ENCODE measurements at places on chromosomes 3 and 15. TPM values are rescaled to one million over a fixed set of nuclear protein-coding genes. Genes with fewer than 3 reads are reported as not detected.

THRB gene
- 19.4 TPM for total RNA-seq

DNA sequence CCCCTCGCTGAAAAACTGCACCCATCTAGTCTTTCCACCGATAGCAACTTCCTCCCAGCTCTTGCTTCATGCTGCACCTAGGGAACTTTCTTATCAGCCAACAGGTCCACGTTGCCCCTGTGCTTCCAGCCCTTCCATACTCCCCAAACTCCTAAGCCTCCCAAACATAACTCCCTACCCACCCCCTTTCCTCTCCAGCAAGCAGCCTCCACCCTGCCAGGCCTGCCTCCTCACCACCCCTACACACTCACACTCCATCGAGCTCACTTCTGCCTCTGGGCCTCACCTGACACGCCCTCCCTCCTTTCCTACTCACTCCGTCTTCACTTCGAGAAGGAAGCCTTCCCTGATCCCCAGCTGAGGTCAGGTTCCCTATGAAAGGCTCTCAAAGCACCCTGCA is 8.1 kb downstream of the INSYN1 start:
- no peaks in the 10 kb centered on the region for H3K27me3 ChIP-seq
- no peak overlapping the region for H3K4me3 ChIP-seq
- H3K27ac ChIP-seq = no peak overlapping the region
- H3K4me1 ChIP-seq = peaks cover 4% of the 10 kb centered on the region
- DNase-seq = no peak

GRCh38 chr3:88334187-88334868 is 184.6 kb downstream of the C3orf38 start:
- no peaks in the 10 kb centered on the region for H3K36me3 ChIP-seq
- no peak for DNase-seq
- H3K4me3 ChIP-seq = no peak overlapping the region
- H3K27me3 ChIP-seq = no peaks in the 10 kb centered on the region
- no peaks in the 10 kb centered on the region for H3K4me1 ChIP-seq

PLOD2 gene
- 53.1 TPM for total RNA-seq

GMNC gene
- total RNA-seq = not detected

DNA sequence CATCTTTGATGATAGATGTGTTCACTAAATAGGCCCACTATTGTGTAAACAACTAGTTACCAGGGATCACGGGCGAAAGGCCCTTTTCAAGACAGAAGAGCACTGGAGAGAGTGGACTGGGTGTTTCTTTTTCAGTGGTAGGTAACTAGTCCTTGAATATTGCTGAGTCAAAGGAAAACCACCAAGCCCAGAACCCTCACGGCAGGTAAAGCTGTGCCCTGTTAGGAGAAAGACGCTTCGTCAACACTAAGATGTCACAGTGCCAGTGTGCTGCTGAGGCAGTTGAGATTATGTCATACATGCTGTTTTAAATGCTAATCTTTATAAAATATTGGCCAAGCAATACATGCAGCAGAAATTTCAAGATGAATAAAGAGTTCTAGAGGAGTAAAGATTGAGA is 578.6 kb downstream of the PYDC2 start:
- H3K27me3 ChIP-seq = no peaks in the 10 kb centered on the region
- DNase-seq = no peak
- H3K4me1 ChIP-seq = no peaks in the 10 kb centered on the region
- no peak overlapping the region for H3K27ac ChIP-seq
- H3K36me3 ChIP-seq = no peaks in the 10 kb centered on the region

DNA sequence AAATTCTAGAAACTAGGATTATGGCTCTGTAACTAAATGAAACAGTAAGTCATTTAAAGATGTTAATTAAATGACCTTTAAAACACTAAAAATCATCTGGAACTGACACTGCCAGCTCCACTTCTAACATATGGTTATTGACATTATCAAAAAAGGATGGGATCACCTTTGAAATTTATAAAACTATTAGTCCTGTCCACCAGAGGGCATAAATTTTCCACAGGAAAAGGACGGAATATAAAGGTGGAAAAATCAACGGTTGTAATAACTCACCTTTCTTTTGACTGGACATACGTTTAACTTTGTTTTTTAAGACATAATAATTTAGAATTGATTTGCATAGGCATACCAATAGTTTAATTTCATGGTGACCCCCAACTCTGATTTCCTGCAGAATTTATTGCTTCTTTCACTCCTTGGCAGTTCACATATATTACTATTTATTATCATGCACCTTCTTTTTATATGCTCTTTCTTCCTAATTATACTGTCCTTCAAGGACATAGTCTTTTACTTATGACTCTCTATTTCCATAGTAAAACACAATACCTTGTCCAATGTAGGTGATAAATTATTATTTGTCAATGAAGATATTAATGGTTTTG is 345.7 kb downstream of the CADM2 start:
- H3K27me3 ChIP-seq = no peaks in the 10 kb centered on the region
- no peaks in the 10 kb centered on the region for H3K4me1 ChIP-seq
- no peak overlapping the region for H3K4me3 ChIP-seq
- H3K27ac ChIP-seq = no peak overlapping the region
- DNase-seq = peak; percentile 20

- no peaks in the 10 kb centered on the region for H3K27me3 ChIP-seq
- no peaks in the 10 kb centered on the region for H3K36me3 ChIP-seq
- no peak for DNase-seq
- H3K4me3 ChIP-seq = no peak overlapping the region
- H3K27ac ChIP-seq = no peak overlapping the region
- no peaks in the 10 kb centered on the region for H3K4me1 ChIP-seq
These were observed 18.3 kb downstream of the FGF7 start for GRCh38 chr15:49441356-49441755.

- H3K27me3 ChIP-seq = no peaks in the 10 kb centered on the region
- DNase-seq = no peak
- H3K4me3 ChIP-seq = no peak overlapping the region
- no peaks in the 10 kb centered on the region for H3K36me3 ChIP-seq
- H3K27ac ChIP-seq = no peak overlapping the region
- no peaks in the 10 kb centered on the region for H3K4me1 ChIP-seq
These were observed 288.0 kb upstream of the CHRM5 start for GRCh38 chr15:33680336-33680735.

DNA sequence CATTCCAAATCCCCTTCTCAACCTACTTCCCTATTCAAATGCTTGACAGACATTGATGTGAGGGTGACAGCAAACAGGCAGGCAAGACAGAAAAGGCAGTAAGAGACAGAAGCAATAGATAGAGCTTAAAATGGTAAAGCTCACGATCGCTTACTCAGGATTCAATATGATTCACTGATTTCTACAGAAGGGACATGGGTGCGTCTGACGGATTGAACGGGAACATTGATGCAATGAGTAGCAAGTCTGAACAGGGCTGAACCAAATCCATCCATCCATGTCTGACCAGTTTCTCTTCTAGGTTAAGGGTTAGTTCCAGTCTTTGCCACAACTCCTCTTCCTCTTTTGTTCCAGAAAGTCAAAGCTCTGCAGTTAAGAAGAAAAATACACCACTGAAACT is 35.1 kb downstream of the P2RY1 start:
- no peak for DNase-seq
- H3K4me1 ChIP-seq = peaks cover 11% of the 10 kb centered on the region
- H3K36me3 ChIP-seq = no peaks in the 10 kb centered on the region
- no peak overlapping the region for H3K27ac ChIP-seq

DNA sequence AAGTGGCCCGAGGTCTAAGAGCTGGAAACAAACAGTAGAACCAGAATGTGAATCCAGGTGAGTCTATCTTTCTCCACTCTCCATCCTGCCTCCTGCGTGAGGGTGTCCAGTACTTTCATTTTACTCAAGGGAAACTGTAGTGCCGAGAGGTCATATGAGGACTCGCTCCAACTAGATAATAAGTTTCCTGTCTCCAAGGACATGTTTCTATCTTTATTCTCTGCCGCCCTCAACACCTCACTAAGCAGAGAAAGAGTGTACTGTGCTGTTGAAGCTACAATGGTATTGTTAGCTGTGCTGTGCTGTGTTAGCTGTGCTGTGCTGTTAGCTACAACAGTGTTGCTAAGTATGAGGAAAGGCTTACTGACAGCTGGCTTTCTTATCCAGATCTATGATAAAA is 137.9 kb upstream of the COL8A1 start:
- no peaks in the 10 kb centered on the region for H3K4me1 ChIP-seq
- DNase-seq = no peak
- no peaks in the 10 kb centered on the region for H3K27me3 ChIP-seq
- H3K4me3 ChIP-seq = no peak overlapping the region
- H3K36me3 ChIP-seq = no peaks in the 10 kb centered on the region
- no peak overlapping the region for H3K27ac ChIP-seq

- peak overlapping the region; percentile 34 for H3K27ac ChIP-seq
- no peak overlapping the region for H3K4me3 ChIP-seq
- H3K4me1 ChIP-seq = peaks cover 9% of the 10 kb centered on the region
- H3K36me3 ChIP-seq = no peaks in the 10 kb centered on the region
These were observed 71.0 kb downstream of the TP63 start for GRCh38 chr3:189702066-189702646.

DNA sequence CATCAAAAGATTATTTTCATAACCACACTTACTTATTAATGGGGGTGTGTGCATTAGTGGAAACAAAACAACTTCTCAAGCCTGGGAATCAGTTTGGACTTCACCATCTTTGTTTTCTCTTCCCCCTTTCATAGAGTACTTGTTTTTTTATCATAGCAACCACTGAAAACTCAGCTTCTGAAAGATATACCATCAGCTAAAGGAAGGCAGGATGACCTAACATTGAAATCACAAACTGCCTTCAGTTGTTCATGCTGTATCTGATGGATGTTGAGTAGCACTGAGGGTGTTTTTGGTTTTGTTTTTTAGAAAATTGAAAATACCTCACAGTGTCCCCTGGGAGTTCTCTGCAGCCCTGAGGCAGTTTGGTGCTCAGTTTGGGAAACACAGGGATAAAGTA is 46.5 kb downstream of the NEK10 start:
- H3K4me1 ChIP-seq = no peaks in the 10 kb centered on the region
- no peaks in the 10 kb centered on the region for H3K36me3 ChIP-seq
- no peak overlapping the region for H3K4me3 ChIP-seq
- DNase-seq = no peak
- no peak overlapping the region for H3K27ac ChIP-seq
- no peaks in the 10 kb centered on the region for H3K27me3 ChIP-seq

DNA sequence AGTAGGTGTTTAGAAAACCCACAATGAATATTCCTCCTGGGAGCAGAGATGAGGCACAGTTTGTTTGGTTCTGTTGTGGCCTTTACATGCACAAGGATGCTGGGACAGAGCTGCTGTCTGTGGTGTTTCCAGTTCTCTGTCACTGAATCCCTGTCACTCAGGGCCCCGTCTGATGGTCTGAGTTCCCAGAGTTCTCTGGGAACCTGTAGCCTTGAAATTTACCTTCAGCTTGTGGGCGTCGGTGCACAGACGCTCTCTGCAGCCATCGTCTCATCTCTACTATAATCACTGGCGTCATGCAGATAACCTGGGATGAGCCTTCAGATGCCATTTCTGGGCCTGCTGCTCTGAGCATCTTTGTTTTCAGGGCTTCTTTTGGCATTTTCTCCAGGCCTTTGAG is 81.9 kb downstream of the LRRK1 start:
- no peak overlapping the region for H3K27ac ChIP-seq
- H3K4me3 ChIP-seq = no peak overlapping the region
- no peaks in the 10 kb centered on the region for H3K27me3 ChIP-seq

GRCh38 chr3:69463531-69463930 is 77.6 kb upstream of the FRMD4B start:
- H3K4me1 ChIP-seq = no peaks in the 10 kb centered on the region
- no peaks in the 10 kb centered on the region for H3K36me3 ChIP-seq
- no peak overlapping the region for H3K27ac ChIP-seq
- DNase-seq = no peak
- H3K27me3 ChIP-seq = no peaks in the 10 kb centered on the region
- no peak overlapping the region for H3K4me3 ChIP-seq

C3orf85 gene
- total RNA-seq = 0.81 TPM

GRCh38 chr15:52844823-52845222 is 54.7 kb upstream of the ONECUT1 start:
- DNase-seq = no peak
- H3K27ac ChIP-seq = no peak overlapping the region

SLMAP gene
- total RNA-seq = 136 TPM

Data from Caco-2 (cell line).